Trophoblast cell (in vitro differentiated cells and primary cell): ENCODE measurements at places on chromosomes 1 and 21.

- no peak for DNase-seq
Measured at GRCh38 chr1:177732178-177732577, 237.7 kb downstream of the SEC16B start.

GRCh38 chr1:177927021-177927596 is 42.7 kb downstream of the SEC16B start:
- peak; percentile 18 for DNase-seq

- DNase-seq: no peak
Measured at GRCh38 chr1:154748405-154748775, 121.7 kb downstream of the KCNN3 start.

DNA sequence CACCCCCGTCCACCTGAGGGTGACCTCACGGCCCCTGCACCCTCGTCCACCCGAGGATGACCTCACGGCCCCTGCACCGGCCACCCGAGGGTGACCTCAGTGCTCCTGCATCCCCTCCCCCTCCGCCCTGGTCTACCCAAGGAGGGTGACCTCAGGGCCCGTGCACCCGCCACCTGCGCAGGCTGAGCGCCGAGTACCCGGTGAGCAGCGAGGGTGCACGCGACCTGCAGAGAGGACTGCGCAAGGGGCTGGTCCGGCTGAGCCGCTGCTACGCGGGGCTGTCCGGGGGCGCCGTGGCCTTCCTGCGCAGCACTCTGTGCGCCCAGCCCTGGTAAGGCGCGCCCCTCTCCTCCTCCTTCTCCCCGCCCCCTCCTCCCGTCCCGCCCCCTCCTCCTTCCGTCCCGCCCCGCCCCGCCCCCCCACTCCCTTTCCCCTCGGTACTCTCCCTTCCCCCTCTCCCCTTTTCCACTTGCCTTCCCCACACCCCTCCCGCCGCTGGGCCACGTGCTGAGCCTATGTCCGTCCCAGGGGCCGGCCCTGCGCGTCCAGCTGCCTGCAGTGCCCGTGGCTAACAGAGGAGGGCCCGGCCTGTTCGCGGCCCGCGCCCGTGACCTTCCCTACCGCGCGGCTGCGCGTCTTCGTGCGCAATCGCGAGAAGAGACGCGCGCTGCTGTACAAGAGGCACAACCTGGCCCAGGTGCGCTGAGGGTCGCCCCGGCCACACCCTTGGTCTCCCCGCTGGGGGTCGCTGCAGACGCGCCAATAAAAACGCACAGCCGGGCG is 28.4 kb downstream of the TRIM11 start:
- DNase-seq: peak; percentile 27

- no peak for DNase-seq
Measured at GRCh38 chr1:112517646-112518045, 8.9 kb downstream of the WNT2B start.

DNA sequence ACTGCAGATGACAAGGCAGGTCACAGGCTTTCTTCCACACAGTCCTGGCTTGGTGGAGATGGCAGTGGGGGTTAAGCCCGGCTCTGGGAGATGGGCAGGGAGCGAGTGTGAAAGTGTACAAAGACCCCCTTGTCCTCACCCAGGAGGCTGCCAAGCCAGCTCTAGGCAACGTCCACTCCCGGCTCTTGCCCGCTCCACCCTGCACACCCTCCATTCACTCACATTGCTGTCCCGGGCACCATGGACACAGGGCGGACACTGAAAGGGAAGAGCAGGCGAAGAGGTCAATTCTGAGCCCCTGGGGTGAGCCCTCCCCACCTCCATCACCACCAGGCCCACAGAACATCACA is 8.9 kb downstream of the COL16A1 start:
- DNase-seq: no peak

DNA sequence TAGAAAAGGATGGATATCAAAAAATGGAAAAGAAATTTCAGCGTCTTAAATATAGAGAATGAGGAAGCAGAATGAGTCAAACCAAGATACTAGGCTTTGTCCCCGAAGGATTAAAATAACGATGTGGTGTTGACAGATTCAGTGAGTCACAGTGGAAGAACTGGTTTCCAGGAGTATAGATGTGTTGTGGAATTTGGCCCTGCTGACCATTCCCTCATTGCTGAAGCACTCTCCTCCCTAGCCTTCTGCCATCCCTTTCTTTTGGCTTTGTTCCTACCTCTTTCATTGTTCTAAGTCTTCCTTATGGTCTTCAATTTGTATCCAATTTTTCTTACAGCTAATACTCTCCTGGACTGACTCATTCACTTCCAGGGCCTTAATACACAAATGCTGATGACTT is 23.1 kb upstream of the USP25 start:
- peak; percentile 94 for DNase-seq

GRCh38 chr1:19771350-19771749 is 28.4 kb downstream of the TMCO4 start:
- DNase-seq: no peak

GRCh38 chr1:248905662-248906008 is 400 bp upstream of the PGBD2 start:
- DNase-seq: no peak

DNA sequence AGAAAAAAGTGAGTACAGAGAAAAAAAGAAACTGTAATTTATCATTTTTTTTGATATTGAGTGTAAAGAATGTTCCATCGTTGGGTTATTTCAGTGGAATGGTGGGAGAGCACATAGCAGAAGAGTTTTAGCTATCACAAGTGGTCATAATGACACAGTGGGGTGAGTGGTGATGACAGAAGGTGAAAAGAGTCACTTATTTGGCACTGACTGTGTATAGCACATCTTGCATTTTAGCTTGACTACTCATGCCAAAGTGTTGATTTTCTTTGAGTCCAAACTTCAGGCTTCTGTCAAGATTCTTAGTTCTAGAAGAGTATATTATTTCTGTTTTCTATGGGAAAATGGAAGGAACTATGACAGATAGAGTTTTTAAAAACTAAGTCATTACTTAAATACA is 261.2 kb downstream of the GRIK1 start:
- no peak for DNase-seq

- DNase-seq: no peak
Measured at GRCh38 chr1:111281411-111281810, 9.2 kb upstream of the CHIA start.

GRCh38 chr1:117061986-117062415 is 1.9 kb downstream of the TTF2 start:
- peak; percentile 15 for DNase-seq

GRCh38 chr1:14707531-14708445 is 109.3 kb downstream of the KAZN start:
- no peak for DNase-seq
